ENCODE measurements at places on chromosomes 12 and 14.
A peak's percentile ranks its signal among the peaks of the same experiment; 100 is the strongest.

DNA sequence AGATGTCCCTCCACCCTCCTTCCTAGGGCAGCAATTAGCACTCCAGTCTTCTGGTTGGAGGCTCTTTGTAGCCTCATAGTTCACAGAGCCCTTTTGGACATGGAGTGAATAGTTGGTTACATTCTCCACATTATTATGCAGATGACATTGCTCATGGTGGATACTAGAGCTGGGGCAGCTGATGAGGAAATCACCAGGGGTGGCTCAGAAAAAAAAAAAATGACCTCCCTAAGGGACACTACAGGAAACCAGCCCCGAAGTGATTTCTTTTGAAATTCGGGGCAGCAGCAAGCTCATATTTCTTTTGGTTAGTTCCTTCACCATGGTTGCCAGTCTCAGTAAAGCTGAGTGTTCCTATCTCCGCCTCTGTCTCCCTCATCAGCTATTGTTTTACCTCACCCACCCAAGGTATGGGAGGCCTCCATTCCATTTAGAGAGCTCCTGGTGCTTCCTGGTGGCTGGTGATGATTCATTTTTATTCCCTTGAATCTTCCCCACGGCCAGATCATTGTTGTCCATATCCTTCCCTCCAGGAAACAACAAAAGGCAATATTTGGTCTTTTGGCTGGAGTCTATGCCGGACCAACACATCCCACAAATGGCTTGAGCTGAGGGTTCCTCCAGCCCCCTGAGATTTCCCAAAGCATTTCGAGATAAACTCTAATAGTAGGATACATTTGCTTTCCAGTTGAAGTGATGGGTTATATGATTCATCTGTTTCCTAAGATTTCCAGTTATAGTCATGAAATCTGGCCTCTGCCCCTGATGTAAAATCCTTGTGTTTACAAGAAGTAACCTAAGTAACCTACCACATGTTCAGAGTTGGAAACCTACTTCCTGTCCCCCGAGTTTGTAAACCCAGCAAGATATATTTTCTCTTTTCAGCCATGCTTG is 56.2 kb upstream of the NID2 start:
- peak; percentile 79 for DNase-seq

DNA sequence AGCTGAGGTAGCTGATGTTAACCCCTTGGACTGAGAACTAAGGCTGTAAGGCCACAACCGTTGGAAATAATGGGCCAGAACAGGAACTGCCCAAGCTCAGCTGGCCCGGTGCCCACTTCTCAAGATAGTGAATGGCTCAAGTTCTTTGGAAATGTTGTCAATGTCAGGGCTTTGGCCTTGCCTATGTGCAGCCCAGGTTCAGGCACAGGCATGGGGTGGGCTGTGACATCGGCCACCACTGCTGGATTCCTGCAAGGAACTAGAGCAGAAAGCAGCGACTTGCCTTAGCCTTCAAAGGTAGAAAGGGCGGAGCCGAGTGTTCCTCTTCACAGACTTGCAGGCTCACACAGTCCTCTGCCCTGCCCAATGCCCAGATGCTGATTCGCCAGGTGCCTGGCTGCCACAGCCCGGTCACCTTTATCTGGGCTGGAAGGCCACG is 291.2 kb downstream of the ZFP36L1 start:
- no peak for DNase-seq

DNA sequence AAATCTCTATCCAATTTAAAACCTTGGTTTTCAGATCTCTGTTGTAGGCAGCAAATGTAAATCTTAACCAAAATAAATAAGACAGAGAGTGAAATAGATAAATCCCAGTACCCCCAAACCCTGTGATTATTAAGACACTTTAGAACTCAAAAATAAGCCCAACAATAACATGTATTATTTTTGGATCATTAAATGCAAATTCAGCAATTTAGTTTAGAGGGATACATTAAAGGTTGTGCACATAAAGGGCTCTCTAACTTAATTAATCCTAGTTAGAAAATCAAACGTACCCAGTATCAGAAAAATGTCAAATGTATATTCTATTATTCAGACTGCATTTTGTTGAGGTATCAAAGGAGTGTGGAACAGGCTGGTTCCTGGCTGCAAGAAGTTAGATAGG is 416.8 kb downstream of the SLC16A7 start:
- no peak for DNase-seq

DNA sequence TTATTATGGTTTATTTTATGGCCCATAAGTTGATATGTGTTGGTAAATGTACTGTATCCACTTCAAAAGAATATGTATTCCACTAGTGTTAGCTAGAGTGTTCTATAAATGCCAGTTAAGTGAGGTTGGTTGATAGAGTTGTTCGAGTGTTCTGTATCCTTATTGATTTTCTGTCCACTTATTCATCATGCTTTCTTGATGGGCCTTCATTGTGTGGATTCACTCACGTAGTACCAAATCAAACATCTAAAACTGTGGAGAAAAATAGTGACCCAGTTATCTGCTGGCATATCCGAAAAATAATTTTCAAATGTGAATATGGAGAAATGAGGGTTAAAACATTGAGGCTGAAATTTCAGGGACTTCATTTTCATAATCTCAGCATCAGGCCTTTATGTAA is 230.4 kb downstream of the TRHDE start:
- DNase-seq: no peak

DNA sequence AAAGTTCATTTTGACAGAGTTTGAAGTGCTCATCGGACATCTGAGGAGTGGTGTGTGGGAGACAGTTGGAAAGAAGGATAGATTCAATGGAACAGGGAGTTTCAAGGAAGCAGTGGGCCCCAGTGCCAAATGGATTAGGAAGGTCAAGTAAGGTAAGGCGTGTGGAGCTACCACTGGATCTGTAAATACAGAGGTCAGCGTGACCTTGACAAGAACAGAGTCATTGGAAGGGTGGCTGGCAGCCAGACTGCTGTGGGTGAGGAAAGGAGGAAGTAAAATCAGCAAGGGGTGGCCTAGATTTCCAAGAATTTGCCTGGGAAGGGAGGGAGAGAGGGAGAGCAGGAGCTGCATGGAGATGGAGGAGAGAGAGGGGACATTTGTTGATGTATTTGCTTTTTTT is 68.2 kb upstream of the IGF1 start:
- DNase-seq: no peak

- DNase-seq: peak; percentile 57
These were observed at the start of gene SLC6A15 for GRCh38 chr12:84912198-84913128. Gene SLC6A15 (minus strand): TSS chr12:84912799. CDS start chr12:84892120, 20,679 bp downstream.

- peak; percentile 30 for DNase-seq
These were observed 35.2 kb downstream of the RNFT2 start for GRCh38 chr12:116773276-116773731.

GRCh38 chr14:105144666-105145380 is 23.8 kb downstream of the JAG2 start:
- no peak for DNase-seq

- DNase-seq: no peak
These were observed 160.7 kb upstream of the RTL1 start for GRCh38 chr14:101064121-101064661.

GRCh38 chr12:94070520-94070919 is 77.9 kb upstream of the PLXNC1 start:
- DNase-seq: no peak

DNA sequence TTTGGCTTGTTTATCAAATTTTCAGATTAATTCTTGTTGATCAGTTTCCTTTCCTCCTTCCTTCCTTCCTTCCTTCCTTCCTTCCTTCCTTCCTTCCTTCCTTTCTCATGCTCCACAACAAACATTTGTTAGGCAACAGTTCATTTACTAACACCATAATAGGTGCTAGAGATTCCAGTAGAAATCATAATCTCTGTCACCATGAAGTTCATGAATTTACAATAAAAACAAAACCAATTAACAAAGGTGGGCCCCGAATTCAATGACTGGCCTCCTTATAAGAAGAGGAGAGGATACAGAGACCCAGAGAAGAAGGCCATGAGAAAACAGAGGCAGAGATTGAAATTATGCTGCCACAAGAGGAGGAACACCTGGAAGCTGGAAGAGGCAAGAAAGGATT is 266.9 kb upstream of the GARIN6 start:
- no peak for DNase-seq

DNA sequence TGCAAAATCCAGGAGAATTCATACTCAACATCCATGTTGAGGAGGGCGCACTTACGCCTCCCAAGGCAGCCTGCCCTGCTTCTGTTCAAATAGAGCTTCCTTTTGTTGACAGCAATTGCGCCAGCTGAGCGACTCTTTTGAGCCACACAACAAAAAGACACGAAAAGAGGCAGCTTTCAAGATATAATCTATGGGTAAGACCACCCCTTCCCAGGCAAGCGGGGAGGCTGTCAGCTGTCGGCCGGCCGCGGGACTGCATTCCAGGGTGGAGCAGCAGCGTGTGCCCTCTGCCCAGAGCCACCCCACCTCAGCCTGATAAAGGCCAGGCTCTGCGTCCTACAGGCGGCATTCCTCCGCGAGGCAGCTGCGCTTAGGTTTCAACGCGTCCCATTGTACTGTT is 15.8 kb upstream of the STAB2 start:
- no peak for DNase-seq

- DNase-seq: no peak
These were observed 1569.0 kb upstream of the FLRT2 start for GRCh38 chr14:83960832-83961512.

DNA sequence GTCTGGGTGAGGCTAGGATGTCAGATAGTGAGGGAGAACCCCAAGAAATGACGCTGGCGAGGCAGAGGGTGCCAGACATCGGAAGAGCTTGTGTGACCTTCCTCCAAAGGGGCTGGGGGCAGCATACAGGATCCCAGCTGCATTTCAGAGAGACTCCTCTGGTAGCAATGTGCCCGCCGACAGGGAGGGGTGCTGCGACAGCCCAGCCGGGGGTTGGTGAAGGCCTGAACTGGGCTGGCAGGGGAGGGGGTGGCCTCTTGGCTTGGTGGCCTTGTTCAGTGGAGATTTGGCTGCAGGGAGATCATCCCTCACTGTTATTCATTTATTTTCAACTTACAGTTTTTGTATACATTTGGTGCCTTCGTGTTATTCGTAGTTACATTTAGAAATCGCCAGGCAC is 5.2 kb downstream of the TCHP start:
- DNase-seq: no peak

DNA sequence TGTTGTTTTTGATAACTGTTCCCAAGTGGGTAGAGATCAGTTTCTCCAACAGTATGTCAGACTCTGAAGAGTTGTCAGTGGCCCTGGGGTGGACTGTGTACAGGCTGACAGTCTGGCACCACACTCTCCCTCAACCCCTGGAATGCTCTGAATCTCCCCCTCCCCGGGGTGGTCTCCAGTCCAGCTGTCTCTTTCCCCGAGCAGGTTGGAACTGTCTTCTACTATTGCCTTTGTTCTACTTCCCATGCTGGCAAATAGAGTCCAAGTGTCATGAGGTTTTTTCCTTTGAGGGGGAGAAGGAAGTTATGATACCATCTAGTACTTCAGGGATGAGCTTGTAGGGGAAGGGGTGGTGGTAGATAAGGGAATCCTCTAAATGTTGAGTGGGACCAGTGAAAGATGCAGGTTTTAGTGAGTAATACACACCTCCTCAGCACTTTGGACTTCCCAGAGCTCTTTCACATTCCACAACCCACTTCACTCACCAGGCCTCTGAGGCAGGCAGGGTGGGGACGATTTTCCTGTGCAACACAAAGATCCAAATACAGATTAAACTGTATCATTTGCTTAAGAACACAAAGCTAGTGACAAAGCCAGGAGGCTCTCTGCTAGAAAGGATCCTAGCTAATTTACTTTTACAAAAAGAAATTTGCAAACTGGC is 170.7 kb upstream of the GZMB start:
- DNase-seq: no peak

GRCh38 chr14:93375673-93376156 is 28.7 kb downstream of the COX8C start:
- DNase-seq: no peak

GRCh38 chr12:24560192-24560775 is 388.6 kb downstream of the BCAT1 start:
- DNase-seq: no peak

GRCh38 chr12:82971584-82971983 is 284.9 kb downstream of the TMTC2 start:
- no peak for DNase-seq

DNA sequence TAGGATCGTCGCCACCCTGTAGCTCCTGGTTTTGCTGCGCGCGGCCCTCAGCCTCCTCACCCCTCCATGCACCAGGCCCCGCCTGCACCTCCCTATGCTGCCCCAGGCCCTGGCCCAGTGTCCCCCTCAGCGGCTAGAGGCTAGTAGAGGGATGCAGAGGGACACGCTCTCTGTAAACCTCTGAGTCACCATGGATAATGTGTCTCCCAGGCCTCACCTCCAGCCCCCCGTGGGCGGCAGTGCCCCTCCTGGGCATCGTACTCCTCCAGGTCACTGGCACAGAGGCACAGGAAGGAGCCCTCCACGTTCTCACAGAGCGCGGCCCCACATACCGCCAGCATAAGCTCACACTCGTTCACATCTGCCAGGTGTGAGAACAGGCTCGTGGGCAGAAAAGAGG is 12.3 kb downstream of the ISCA2 start:
- no peak for DNase-seq

- DNase-seq: peak; percentile 93
These were observed 29.3 kb downstream of the SLC7A8 start for GRCh38 chr14:23153851-23154796.

- peak; percentile 67 for DNase-seq
These were observed at the start of gene MMP17 for GRCh38 chr12:131827961-131828534. Gene MMP17 (plus strand): TSS chr12:131828393. CDS start chr12:131828495, 102 bp downstream.

All from AG08395 (cell line).